ENCODE measurements at places on chromosomes 13 and 19.

DNA sequence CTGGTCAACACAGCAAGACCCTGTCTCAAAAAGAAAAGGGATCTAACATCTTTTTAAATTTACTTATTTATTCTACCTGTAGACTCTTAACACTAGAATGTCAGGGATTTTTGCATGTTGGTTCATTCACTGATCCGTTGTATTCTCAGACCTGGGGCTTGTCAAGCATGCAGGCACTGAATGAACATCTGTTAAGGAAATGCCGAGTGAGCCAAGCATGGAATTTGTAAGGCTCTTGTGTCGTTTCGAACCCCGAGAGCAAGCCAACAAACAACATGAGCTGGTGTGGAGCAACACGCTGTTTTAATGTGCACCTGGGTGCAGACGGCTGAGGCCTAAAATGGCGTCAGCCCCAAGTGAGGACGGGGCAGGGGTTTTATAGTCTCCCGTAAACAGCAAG is 10.0 kb upstream of the OR1M1 start:
- DNase-seq, result no peak

GRCh38 chr19:48218997-48219396 is 36.7 kb downstream of the CARD8 start:
- no peak for DNase-seq

GRCh38 chr19:7904074-7905020 is 670 bp downstream of the MAP2K7 start:
- DNase-seq, result no peak

DNA sequence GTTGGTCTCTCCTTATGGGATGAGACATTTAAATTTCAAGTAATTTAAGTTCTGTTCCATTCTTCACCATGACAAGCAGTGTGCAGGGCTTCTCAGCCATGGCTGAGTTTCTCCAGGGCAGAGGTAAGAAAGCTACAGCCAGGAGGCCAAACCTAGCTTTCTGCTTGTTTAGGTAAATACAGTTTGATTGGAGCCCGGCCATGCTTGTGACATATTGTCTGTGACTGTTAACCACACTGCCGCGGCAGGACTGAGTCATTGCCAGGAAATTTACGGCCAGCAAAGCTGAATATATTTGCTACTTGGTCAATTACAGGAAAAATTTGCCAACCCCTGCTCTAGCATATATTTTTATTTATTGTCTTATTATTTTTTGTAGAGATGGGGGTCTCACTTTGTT is 10.7 kb downstream of the NLRP8 start:
- no peak for DNase-seq

- no peak for DNase-seq
Measured at GRCh38 chr13:98142380-98143156, at the start of gene FARP1. Gene FARP1 (plus strand): TSS chr13:98143094. CDS start chr13:98213243, 70,149 bp downstream.

GRCh38 chr13:49690133-49690994 is 922 bp downstream of the EBPL start:
- no peak for DNase-seq

GRCh38 chr19:35495107-35496064 is 5.1 kb upstream of the KRTDAP start:
- DNase-seq, result peak; percentile 18

- no peak for DNase-seq
Measured at GRCh38 chr13:111659842-111660241, 339.4 kb downstream of the TEX29 start.

DNA sequence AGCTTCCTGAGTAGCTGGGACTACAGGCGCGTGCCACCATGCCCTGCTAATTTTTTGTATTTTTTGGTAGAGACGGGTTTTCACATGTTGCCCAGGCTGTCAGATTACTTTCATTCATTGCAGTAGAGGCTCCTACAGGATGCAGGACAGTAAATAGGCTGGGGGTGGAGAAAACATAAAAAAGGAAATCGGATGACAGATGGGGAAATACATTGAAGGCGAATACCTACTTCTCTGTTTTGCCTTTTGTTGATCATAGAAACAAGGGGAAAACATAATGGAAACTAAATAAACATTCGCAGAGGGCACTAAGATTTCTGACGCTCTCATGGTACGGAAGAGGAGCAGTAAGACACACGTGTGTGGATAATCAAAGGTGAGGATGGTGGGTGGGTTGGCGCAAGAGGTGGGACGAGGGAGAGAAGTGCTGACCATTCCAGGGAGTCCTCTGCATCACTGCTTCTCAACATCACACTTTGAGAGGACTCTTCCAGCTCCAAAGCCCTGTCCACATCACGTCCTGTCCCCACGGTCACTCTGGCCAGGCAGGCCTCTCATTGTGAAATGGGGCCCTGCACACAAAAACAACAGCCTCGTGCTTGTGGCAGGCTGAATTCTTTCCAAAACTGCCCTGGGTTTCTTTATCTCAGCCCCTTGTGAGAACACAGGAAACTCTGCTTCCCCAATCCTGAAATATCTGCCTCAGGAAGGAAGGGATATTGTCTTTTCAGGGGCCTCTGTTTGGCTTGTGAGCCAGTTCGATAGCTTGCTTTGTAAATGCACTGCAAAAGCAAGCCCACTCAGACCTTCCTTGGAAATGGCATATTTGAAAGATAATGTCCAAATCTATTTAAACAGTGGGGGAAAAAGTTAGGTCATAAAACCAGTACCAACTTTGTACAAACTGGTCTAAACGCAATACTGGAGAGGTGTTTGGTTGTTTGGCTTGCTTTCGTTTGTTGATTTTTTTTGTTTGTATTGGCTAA is 188.5 kb downstream of the FOXO1 start:
- no peak for DNase-seq

GRCh38 chr19:44024900-44025216 is 321 bp upstream of the ZNF222 start:
- no peak for DNase-seq

DNA sequence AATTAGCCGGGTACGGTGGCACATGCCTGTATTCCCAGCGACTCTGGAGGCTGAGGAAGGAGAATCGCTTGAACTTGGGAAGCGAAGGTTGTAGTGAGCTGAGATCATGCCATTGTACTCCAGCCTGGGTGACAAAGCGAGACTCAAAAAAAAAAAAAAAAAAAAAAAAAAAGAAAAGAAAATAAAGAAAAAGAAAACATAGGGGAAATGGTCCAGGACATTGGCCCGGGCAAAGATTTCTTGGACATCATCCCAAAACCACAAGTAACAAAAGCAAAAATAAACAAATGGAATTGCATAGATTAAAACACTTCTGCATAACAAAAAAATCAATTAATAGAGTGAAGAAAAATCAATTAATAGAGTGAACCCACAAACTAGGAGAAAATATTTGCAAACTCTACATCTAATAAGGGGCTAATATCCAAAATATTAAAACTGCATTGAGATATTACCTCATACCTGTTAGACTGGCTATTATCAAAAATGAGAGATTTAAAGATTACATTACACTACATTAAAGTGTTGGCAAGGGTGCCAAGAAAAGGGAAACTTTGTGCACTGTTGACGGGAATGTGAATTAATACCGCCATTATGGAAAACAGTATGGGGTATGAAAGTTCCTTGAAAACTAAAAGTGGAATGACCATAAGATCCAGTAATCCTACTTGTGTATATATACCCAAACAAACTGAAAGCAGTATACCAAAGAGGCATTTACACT is 18.5 kb upstream of the ABCC4 start:
- DNase-seq, result no peak

GRCh38 chr19:44260343-44260681 is 626 bp downstream of the ZNF233 start:
- DNase-seq, result no peak

DNA sequence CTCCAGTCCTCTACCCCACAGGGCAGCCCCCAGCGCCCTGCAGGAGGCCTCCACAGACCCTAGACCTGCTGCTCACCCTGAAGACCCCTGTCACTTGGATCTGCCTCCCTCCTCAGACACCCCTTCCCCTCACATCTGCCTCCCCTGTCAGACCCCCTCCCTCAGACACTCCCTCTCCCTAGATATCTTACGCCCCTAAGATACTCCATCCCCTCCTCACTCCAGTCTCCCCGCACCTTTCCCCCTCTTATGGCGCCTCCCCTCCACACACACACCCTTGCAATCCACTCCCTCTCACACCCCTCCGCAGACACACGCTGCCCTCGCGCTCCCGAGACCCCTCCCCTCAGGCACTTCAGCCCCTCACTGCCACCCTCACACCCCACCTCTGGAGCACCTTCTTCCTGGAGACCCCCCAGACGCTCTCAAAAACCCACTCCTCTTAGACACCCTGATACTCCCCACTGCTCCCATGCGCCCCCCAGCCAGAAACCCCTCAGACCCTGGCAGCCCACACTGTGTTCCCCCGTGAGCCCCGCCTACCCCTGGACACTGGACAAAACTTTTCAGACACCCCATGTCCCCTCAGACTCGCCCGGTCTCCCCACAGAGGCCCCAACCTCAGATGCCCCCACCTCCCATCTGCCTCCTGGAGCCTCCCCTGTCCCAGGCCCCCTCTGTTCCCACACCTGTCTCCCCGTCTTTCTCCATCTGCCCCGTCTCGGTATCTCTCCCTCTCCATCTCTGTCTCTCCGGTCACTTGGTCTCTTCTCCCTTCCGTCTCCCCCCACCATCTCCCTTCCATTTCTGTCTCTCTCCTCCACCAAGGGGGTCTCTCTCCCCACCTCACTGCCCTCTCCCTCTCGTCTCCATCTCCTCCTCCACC is 14.5 kb downstream of the ERFL start:
- no peak for DNase-seq

DNA sequence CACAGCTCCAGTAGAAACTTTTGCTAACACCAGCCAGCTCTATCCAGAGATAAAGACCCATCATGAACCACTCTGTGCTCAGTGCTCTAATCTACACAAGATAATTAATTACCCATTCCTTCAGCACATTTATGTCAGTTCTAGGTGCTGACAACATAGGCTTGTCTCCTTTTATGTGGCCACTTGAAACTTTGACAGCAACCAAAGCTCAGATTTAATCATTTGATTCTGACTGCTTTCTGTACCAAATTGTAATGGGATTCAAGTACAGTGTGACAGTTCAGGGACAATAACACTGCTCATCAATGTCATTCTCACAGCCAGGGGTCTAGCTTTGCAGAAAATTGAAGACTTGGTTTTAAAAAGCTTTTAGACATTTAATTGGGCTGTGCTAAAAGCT is 266.6 kb downstream of the KCTD12 start:
- DNase-seq, result no peak

- no peak for DNase-seq
Measured at GRCh38 chr13:93794197-93794885, 567.7 kb downstream of the GPC6 start.

DNA sequence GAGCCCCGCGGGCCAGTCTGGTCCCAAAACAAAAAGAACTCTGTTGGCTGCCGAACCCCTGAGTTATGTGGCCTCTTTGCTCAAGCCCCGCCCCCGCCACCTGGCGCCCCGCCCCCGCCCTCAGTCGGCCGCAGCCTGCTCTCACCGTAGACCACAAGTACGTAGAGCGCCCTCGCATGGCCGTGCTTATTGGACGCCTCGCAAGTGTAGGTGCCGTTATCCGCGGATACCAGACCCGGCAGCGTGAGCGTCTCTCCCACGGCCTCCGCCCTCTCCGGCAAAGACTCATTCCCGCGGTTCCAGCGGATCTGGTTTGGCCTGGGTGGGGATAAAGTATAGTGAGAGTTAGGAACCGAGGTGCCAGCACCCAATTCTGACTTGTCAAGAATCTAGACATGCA is 5.5 kb upstream of the ZNF428 start:
- DNase-seq, result no peak

- DNase-seq, result no peak
Measured at GRCh38 chr13:42569576-42570344, 4.2 kb upstream of the TNFSF11 start.

GRCh38 chr19:39587496-39587895 is 14.8 kb upstream of the LGALS13 start:
- DNase-seq, result no peak

- no peak for DNase-seq
Measured at GRCh38 chr19:10812196-10812595, 23.8 kb downstream of the TMED1 start.

DNA sequence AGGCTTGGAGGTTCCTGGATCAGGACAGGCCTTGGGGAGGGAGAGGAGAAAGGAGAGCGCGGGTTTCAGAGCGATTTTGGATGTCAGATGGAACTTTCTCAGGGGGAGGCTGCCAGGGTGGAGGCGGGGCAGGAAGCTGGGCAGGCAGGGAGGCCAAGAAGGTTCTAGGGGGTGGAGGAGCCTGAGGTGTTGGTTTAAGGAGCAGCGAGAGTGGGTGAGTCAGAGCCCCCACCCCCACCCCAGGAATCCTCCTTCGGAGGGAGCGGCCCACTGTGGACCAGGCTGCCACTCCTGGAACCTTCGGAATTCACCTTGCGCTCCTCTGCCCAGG is 15.9 kb upstream of the NOP53 start:
- DNase-seq, result peak; percentile 45

DNA sequence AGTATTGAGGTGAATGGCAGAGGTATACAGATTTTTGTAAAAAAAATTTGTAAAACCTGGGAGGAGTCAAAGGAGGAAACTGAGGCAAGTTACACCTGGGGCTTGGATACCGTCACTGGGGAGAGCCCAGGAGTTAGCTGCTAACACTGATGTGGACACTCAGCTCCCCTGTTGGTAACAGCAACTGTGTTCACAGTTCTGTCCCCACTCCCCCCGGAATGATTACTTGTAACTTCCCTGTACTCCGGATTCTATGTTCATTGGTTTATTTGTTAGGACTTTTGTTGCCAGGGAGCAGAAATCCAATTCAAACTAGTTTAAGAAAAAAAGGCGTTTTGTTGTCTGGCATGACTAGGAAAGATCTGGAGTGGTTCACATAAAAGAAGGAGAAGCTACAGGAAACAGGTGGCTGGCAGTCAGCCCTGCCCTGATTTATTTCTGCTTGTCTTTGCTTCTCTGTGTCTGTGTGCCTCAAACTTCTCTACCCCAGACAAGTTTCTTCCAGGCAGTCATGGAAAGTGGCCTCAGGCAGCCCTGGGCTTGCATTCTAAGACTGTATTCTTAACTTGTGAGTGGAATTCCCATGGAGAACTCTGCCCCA is 2.3 kb upstream of the GPR12 start:
- no peak for DNase-seq

DNA sequence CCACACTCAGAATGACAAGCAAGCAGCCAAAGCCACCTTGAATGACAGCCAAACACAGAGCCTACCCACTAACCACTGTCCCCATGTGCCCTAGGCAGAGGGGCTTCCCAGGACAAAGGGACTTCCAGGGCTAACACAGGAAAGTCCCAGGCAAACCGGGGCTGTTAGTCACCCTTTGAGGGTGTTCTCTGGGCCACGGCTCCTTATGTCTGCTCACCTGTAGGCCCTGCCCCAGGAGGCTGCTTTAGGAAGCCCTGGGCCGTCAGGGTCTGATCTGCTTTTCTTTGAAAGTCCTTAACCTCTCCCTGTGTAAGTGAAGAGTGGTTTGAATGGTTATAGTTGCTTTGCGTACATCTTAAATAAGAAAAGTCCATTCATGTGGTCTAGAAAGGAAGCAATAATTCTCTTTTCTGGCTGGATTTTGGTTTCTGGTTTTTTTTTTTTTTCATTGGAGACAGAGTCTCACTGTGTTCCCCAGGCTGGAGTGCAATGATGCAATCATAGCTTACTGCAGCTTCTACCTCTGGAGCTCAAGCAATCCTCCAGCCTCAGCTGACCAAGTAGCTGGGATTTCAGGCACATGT is 161.4 kb downstream of the EFNB2 start:
- peak; percentile 78 for DNase-seq

- no peak for DNase-seq
Measured at GRCh38 chr13:41587490-41587889, 130.1 kb downstream of the RGCC start.

- DNase-seq, result no peak
Measured at GRCh38 chr13:34571716-34572115, 370.4 kb upstream of the NBEA start.

- DNase-seq, result no peak
Measured at GRCh38 chr19:8208119-8208921, 850 bp upstream of the CERS4 start.

- DNase-seq, result no peak
Measured at GRCh38 chr19:36962346-36962745, 46.2 kb downstream of the ZNF568 start.
